ENCODE measurements at places on chromosomes 6 and 20.

DNA sequence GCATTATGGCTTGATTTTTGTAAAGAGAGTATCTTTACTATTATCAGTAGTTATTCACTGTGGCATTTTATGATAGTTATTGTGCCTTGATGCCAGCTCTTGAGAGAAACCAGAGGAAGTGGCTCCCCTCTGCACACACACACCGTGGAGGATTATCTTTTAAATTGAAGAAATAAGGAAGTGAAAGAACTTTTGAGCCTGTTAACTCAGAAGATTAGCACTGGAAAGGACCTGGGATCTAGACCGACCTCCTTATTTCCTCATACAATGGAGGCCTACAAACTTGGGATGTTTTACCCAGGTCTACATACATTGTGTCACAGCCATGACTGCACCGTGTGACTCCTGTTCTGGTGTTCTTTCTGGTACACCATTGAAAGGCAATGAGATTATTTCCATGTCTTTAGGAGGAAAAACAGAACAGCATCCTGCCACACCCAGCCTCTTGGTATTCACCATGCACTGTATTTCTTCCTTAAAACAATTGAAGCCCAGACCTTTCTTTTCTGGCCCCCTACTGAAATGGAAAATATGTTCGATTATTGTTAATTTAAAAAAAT, 40.6 kb downstream of the HECA start:
- no peak for DNase-seq

- DNase-seq, result no peak
Observed at GRCh38 chr20:1297486-1297885, 31.4 kb downstream of the SNPH start.

GRCh38 chr6:41404182-41404845, 68.9 kb downstream of the NCR2 start:
- DNase-seq, result no peak

DNA sequence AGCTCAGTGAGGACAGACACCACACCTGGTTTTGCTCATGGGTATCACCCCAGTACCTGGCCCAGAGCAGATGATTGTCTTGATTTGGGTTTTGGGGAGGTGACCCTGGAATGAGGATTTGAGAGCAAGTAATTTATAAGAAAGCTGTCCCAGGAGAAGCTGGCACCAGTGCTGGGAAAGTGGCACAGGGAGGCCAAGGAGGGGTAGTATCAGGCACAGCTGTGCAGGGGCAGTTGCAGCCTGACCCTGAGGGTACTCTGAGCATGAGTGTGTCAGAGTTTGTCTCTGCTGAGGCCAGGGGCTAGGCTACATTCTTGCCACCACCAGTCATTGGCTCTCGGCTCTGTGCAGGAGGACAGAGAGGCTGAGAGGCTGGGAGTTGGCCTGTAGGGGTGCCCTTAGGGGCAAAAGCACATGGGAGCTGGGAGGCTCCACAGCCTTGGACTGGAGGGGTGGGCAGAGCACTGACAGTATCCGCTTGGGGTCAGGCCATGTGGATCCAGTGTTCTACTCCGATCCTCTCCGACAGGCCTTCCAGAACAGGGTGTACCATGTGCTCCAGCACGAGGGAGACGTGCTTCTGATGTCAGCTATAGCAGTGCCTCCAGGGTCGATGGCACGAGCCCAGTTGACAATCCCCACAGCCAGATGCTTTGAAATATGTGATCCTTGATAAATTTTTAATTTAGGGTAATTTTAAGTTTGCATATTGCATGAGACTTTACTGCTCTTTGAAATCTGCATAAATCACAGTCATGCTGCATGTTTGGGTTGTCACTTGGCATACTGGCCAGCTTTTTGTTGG, 121.3 kb downstream of the PHACTR3 start:
- DNase-seq, result no peak

DNA sequence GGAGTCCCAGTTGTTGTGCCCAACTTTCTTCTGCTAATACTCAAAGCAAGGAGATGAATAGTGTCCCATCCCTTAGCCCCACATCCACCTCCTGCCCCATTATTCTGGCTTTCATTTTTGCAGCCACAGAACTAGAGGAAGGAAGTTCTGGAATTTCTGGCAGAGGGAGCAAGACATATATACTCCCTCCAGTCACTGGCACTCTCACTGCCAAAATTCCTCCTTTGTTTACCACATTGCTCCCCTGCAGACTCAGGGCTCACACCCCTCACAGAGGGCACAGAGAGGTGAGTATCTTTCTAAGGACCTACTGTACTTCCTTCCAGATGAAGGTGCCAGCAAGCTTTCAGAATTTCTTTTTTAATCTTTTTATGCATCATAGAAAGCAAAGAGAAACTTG, 168.0 kb upstream of the ID4 start:
- DNase-seq, result no peak
